ENCODE measurements at places on chromosomes 2 and 18.

GRCh38 chr18:6614952-6615351 lies 114.6 kb upstream of the ARHGAP28 start:
- DNase-seq, result no peak
- no peaks in the 10 kb centered on the region for H3K4me1 ChIP-seq
- no peak overlapping the region for H3K4me3 ChIP-seq
- no peak overlapping the region for H3K27ac ChIP-seq

GRCh38 chr2:192953116-192953515 lies 758.4 kb upstream of the TMEFF2 start:
- no peak overlapping the region for H3K4me3 ChIP-seq
- no peak overlapping the region for H3K27ac ChIP-seq
- no peaks in the 10 kb centered on the region for H3K4me1 ChIP-seq
- DNase-seq, result no peak
- H3K27me3 ChIP-seq, result no peaks in the 10 kb centered on the region

GRCh38 chr2:128091726-128092080 lies 703 bp downstream of the UGGT1 start:
- H3K27me3 ChIP-seq, result no peaks in the 10 kb centered on the region
- peak overlapping the region; percentile 73 for H3K27ac ChIP-seq

- no peak overlapping the region for H3K4me3 ChIP-seq
- no peaks in the 10 kb centered on the region for H3K4me1 ChIP-seq
- no peaks in the 10 kb centered on the region for H3K27me3 ChIP-seq
- no peaks in the 10 kb centered on the region for H3K36me3 ChIP-seq
- no peak overlapping the region for H3K27ac ChIP-seq
- DNase-seq, result peak; percentile 25
These were observed 11.4 kb upstream of the ALPI start for GRCh38 chr2:232444409-232445148.

- H3K4me3 ChIP-seq, result no peak overlapping the region
- no peaks in the 10 kb centered on the region for H3K4me1 ChIP-seq
- no peaks in the 10 kb centered on the region for H3K36me3 ChIP-seq
- no peak for DNase-seq
These were observed 138.3 kb downstream of the ZBTB7C start for GRCh38 chr18:48270929-48271328.

DNA sequence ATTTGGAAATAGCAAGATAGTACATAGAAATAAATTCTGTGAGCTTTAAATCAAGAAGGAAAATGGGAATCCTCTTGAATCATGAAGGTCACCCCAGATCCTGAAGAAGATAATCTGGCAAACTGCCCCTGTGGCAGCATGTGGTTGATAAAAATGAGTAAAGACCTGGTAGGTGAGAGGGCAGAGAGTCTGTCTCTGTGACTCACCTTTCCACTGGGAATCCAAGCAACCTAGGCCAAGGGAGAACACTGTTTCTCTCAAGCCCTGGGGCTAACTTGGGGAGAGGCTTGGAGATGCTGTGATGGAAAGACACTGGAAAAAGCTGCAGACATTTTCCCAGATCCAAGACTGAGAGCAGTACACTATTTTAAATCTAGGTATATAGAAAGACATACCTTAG lies 185.8 kb upstream of the CNTNAP5 start:
- DNase-seq, result no peak
- no peak overlapping the region for H3K27ac ChIP-seq
- H3K27me3 ChIP-seq, result no peaks in the 10 kb centered on the region
- H3K4me3 ChIP-seq, result no peak overlapping the region
- no peaks in the 10 kb centered on the region for H3K4me1 ChIP-seq

GRCh38 chr2:212672186-212672585 lies 133.6 kb upstream of the ERBB4 start:
- DNase-seq, result no peak
- no peak overlapping the region for H3K27ac ChIP-seq
- no peak overlapping the region for H3K4me3 ChIP-seq
- H3K27me3 ChIP-seq, result no peaks in the 10 kb centered on the region
- no peaks in the 10 kb centered on the region for H3K4me1 ChIP-seq

DNA sequence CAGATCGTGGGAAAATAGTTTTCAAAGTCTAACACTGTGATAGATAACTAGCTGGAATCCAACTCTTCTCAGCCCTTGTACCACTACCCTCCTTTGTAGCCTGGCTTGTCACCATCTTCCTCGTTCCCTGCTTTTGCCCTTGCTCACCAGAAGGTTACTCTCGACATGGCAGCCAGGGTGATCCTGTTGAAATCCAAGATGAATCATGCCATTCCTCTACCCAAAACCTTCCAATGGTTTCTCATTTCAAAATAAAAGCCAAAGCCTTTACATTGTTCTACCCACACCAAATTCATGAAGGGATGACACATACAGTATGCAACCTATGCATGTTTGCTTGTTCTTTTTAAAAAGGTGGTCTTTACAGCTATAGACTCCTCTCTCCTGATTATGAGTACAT lies 45.7 kb downstream of the STAT4 start:
- peaks cover 4% of the 10 kb centered on the region for H3K36me3 ChIP-seq
- H3K4me1 ChIP-seq, result peaks cover 4% of the 10 kb centered on the region
- no peaks in the 10 kb centered on the region for H3K27me3 ChIP-seq
- no peak for DNase-seq

DNA sequence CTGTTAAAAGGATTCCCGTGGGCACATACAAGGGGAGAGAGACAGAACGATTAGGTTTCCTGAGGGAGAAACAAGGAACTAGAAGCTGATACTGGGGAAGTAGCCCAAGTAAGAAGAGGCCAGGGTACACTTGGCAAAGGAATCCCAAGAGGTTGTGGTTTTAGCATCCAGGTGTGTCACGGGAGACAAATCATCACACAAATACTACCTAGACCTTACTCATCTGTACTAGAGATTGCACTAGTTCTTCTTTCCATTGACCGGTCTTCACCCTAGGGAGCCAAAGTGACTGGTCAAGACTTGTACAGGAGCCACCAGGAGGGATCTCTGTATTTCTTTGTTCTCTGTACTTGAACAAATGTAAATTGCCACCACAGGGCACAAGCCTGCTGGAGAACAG lies 14.2 kb upstream of the NR4A2 start:
- no peaks in the 10 kb centered on the region for H3K27me3 ChIP-seq
- no peak for DNase-seq
- no peak overlapping the region for H3K4me3 ChIP-seq
- H3K4me1 ChIP-seq, result no peaks in the 10 kb centered on the region

DNA sequence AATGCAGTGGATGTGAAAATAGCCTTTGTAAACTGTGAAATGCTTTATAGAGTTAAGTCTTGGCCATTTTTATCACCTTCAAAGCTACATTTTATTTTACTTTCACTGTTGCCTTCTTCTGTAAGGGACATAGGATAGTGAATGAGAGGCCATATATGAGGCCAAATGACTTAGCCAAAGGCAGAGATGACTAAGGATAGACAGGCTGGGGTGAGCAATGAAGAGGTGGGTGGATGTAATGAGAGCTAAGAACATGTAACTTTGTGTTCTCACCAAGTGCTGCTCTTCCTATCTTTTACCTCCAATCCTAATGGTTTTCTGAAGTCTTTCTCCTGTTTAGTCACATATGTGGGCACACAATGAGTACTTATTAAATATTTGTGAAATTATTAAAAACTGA lies 101.9 kb downstream of the MBD5 start:
- no peak for DNase-seq
- H3K36me3 ChIP-seq, result no peaks in the 10 kb centered on the region
- no peak overlapping the region for H3K4me3 ChIP-seq
- no peaks in the 10 kb centered on the region for H3K4me1 ChIP-seq

GRCh38 chr18:9866627-9867026 lies 19.1 kb upstream of the TXNDC2 start:
- no peaks in the 10 kb centered on the region for H3K4me1 ChIP-seq
- no peak overlapping the region for H3K27ac ChIP-seq
- DNase-seq, result no peak
- H3K27me3 ChIP-seq, result no peaks in the 10 kb centered on the region
- no peaks in the 10 kb centered on the region for H3K36me3 ChIP-seq

- no peak overlapping the region for H3K4me3 ChIP-seq
- no peaks in the 10 kb centered on the region for H3K27me3 ChIP-seq
- no peak overlapping the region for H3K27ac ChIP-seq
- no peak for DNase-seq
- H3K36me3 ChIP-seq, result no peaks in the 10 kb centered on the region
These were observed 37.4 kb downstream of the RTN4 start for GRCh38 chr2:55012672-55013484.

- no peak overlapping the region for H3K4me3 ChIP-seq
- H3K27ac ChIP-seq, result no peak overlapping the region
- H3K27me3 ChIP-seq, result no peaks in the 10 kb centered on the region
- no peaks in the 10 kb centered on the region for H3K4me1 ChIP-seq
These were observed 225.7 kb upstream of the CCDC150 start for GRCh38 chr2:196413821-196414274.

- H3K4me1 ChIP-seq, result no peaks in the 10 kb centered on the region
- no peak overlapping the region for H3K27ac ChIP-seq
- no peaks in the 10 kb centered on the region for H3K27me3 ChIP-seq
- no peak overlapping the region for H3K4me3 ChIP-seq
These were observed 369.3 kb downstream of the NBAS start for GRCh38 chr2:15191789-15192188.

GRCh38 chr2:241507430-241508239 lies 749 bp downstream of the STK25 start:
- no peak for DNase-seq
- H3K27ac ChIP-seq, result peak overlapping the region; percentile 83
- peaks cover 18% of the 10 kb centered on the region for H3K4me1 ChIP-seq
- no peaks in the 10 kb centered on the region for H3K27me3 ChIP-seq
- peak overlapping the region; percentile 74 for H3K4me3 ChIP-seq

- no peaks in the 10 kb centered on the region for H3K4me1 ChIP-seq
- no peak for DNase-seq
- no peaks in the 10 kb centered on the region for H3K36me3 ChIP-seq
- peaks cover 3% of the 10 kb centered on the region for H3K27me3 ChIP-seq
- H3K27ac ChIP-seq, result no peak overlapping the region
These were observed 318.7 kb downstream of the PDE11A start for GRCh38 chr2:177753682-177754491.

- no peak for DNase-seq
- H3K27me3 ChIP-seq, result no peaks in the 10 kb centered on the region
- H3K4me1 ChIP-seq, result peaks cover 7% of the 10 kb centered on the region
- peak overlapping the region; percentile 99 for H3K27ac ChIP-seq
These were observed 708 bp downstream of the ZNF24 start for GRCh38 chr18:35343488-35343935.

DNA sequence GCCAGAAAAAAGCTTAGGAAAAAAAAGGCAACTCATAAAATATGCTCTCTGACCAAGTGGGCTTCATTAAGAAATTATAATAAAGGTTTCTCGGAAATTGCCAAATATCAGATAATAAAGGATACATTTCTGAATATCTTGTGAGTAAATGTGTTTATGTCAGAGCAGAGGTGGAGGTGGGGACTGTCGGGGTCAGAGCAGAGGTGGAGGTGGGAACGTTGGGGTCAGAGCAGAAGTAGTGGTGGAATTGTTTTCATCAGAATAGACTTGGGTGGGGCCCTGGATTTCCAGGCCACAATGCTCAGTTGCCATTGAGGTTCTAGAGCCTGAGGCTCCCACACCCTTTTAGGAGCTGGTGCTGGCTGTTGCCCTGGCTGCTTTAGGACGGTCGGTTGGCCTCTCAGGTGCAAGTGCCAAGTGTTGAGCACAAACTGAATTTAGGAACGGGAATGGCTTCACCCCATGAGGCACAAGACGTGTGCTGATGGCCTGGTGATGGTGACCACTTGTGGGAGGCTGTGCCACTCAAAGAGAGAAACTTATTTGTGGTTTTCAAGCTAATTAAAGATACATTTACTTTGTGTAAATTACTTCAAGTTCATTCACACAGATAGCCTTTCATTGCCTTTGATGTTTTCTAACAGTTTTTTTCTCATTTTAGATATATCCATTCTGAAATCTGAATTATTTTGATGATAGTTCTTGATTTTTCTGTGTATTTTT lies 131.5 kb downstream of the ATP9B start:
- no peak for DNase-seq
- H3K27me3 ChIP-seq, result no peaks in the 10 kb centered on the region
- H3K4me3 ChIP-seq, result no peak overlapping the region
- H3K4me1 ChIP-seq, result no peaks in the 10 kb centered on the region
- H3K36me3 ChIP-seq, result peaks cover 3% of the 10 kb centered on the region

GRCh38 chr18:46574000-46574742 lies 82.8 kb downstream of the LOXHD1 start:
- no peaks in the 10 kb centered on the region for H3K4me1 ChIP-seq
- no peak overlapping the region for H3K4me3 ChIP-seq
- no peak overlapping the region for H3K27ac ChIP-seq
- H3K36me3 ChIP-seq, result no peaks in the 10 kb centered on the region
- no peak for DNase-seq

GRCh38 chr2:217466805-217467204 lies 536.0 kb downstream of the TNS1 start:
- H3K27ac ChIP-seq, result no peak overlapping the region
- H3K4me3 ChIP-seq, result no peak overlapping the region
- DNase-seq, result no peak
- H3K27me3 ChIP-seq, result no peaks in the 10 kb centered on the region
- no peaks in the 10 kb centered on the region for H3K4me1 ChIP-seq

DNA sequence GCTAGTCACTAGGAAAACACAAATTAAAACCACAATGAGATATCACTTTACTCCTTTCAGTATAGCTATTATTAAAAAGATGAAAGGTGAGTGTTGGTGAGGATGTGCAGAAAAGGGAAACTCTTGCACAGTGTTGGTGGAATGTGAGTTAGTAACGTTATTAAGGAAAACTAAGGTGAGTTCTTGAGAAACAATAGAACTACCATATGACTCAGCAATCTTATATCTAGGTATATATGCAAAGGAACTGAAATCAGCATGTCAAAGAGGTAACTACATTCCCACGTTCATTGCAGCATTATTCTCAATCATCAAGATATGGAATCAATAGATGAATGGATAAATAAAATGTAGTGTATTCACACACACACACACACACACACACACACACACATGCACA lies 117.3 kb upstream of the HNMT start:
- no peak overlapping the region for H3K27ac ChIP-seq
- H3K36me3 ChIP-seq, result no peaks in the 10 kb centered on the region

DNA sequence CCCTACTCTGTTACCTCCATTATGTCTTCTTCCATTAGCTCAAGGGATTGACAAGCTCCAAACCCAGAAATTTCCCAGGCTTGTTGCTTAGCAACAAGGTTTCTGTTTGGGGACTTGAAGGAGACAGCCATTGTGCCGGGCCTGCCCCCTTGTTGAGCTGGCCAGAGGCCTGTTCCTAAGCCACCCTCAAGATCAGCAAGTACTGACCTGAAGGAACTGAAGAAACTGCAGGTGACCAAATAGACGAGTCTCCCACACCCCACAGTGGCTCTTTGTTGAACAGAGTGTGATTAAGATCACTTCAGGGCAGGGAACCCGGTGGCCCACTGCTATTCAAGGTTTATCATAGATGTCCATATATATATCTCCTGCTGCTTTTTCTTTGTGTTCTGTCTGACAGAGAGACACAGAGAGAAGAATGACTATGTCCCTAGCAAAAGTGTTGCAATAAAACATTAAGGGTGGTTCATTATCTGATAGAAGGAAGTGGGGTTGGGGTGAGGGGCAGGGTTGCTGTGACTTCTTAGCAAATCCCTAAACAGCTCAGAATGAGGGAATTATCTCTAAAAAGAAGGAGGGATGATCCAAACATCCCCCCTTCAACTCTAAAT lies 69.2 kb downstream of the RNF144A start:
- H3K4me1 ChIP-seq, result no peaks in the 10 kb centered on the region
- DNase-seq, result no peak
- peaks cover 3% of the 10 kb centered on the region for H3K36me3 ChIP-seq
- no peaks in the 10 kb centered on the region for H3K27me3 ChIP-seq
- H3K4me3 ChIP-seq, result no peak overlapping the region

All from effector memory CD4-positive, alpha-beta T cell (primary cell).